ENCODE measurements at places on chromosomes 3 and 15. TPM values are rescaled to one million over a fixed set of nuclear protein-coding genes. Genes with fewer than 3 reads are reported as not detected.
A peak's percentile ranks its signal among the peaks of the same experiment; 100 is the strongest.

DNA sequence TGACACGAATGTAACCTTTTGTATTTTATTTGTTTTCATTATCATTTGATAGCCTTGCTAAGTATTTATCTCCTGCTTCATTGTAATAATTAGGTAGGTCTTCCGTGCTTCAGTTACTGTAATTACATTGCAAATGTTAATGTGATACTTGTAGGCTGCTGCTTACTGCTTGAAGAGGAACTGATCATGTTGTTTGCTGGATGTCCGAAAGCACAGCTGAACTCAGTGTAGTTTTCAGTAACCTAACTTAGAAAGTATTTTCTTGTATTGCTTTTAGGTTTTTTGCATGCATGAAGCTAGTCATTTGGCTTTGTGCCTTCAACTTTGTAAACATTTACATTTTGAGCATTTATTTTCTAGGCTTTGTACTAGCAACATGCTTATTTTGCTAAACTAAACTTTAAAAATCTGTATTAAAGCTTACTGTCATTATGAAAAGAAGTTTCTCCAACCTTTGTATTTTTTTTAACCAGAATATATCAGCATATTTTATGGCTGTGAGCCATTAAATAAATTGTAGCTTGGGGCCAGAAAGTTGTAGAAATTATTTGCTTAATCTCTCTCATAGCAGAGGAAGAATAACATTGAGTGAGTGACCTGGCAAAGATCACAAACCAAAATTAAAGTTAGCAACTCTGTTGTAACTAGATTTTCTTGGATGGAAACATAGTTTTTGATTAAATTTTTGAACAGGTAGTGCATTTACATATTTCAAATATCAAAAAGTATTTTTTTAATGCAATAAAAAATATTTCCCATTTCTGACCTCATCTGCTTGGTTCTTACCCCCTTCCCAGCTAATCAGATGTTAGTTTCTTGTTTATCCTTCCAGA lies 30.7 kb downstream of the SACM1L start:
- H3K4me3 ChIP-seq: no peak overlapping the region
- no peaks in the 10 kb centered on the region for H3K27me3 ChIP-seq

DNA sequence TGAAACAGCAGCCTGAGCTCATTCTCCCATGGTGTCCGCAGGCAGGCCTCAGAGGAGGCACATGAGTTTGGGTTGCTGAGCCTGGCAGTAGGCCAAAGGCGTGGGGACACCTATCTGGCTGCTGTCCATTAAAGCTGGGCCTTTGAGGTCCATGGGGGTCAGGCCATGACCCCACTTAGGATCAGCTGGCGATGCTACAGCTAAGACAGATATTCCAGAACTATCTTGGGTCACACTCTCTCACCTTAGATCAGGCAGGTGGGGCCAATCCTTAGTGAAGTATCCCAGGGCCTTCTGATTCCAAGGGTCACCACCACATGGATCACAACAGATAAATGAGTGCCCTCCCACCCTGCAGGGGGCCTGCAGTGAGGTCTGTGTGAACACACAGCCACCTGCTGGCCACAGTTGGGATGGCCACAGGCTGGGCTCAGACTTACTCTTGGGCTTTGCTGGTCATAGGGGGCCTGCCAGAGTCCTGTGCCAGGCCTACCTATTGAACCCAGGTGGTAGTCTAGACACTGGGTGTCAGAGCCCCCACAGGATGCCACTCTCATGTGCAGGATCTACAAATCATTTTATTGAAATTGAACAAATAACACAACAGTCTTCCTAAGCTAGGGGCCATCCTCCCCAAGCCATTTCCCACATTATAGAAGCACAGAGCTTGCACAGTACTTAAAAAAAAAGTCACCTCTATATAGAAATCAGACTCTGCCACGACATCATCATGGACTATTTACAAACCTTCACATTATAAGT lies 2.0 kb upstream of the HYAL2 start:
- H3K27ac ChIP-seq: peak overlapping the region; percentile 30
- H3K27me3 ChIP-seq: no peaks in the 10 kb centered on the region
- H3K4me1 ChIP-seq: peaks cover 3% of the 10 kb centered on the region

- peak; percentile 61 for DNase-seq
- peaks cover 14% of the 10 kb centered on the region for H3K4me1 ChIP-seq
- H3K4me3 ChIP-seq: peak overlapping the region; percentile 43
- no peak overlapping the region for H3K27ac ChIP-seq
- H3K36me3 ChIP-seq: no peaks in the 10 kb centered on the region
Measured at GRCh38 chr15:88894348-88894818, 961 bp downstream of the HAPLN3 start.

DNA sequence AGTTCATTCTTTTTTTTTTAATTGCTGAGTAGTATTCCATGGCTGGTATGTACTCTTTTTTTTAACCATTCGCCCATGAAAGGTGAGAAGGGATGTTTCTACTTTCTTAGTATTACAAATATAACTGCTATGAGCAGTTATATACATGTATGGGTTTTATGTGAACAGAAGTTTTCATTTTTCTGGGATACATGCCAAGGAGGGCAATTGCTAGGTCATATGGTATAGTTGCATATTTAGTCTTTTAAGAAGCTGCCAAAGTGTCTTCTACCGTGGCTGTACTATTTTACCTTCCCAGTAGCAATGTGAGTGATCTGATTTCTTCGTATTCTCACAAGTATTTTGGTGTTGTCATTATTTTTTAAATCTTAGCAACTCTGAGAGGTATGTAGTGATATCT lies 11.2 kb upstream of the KLHL40 start:
- H3K27ac ChIP-seq: no peak overlapping the region
- no peaks in the 10 kb centered on the region for H3K36me3 ChIP-seq
- DNase-seq: no peak
- no peaks in the 10 kb centered on the region for H3K27me3 ChIP-seq

DNA sequence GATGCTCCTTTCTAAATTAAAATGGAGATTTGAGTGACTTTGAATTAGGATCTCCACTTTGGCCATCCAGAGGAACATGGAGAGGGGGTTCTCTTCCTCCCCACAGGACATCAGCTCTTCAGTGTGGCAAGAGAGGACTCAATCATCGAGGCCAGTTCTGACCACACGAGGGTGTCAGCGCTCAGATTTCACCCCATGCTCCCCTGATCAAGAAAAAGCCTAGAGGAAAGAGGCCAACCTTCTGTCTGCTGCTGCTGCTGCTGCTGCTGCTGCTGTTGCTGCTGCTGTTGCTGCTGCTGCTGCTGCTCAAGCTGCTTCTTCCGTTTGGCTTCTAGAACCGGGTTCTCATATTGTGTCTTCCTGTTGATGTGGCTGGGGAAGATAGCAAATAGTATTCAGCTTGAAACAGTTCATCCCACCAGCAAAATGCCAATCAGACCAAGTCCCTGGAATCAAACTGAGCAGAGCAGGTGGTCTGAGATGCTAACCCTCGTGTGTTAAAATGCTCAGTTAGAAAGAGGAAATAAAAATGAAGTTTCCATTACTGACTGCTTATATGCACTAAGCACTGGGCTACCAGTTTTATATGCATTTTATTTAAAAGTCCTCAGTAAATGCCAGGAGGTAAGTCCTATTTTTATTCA lies 599.0 kb downstream of the MAGI1 start:
- H3K4me1 ChIP-seq: peaks cover 9% of the 10 kb centered on the region
- H3K36me3 ChIP-seq: no peaks in the 10 kb centered on the region
- no peak overlapping the region for H3K4me3 ChIP-seq
- H3K27ac ChIP-seq: no peak overlapping the region

GRCh38 chr3:36282766-36283165 lies 97.5 kb upstream of the STAC start:
- no peaks in the 10 kb centered on the region for H3K4me1 ChIP-seq
- no peaks in the 10 kb centered on the region for H3K36me3 ChIP-seq
- H3K4me3 ChIP-seq: no peak overlapping the region
- no peak overlapping the region for H3K27ac ChIP-seq

GRCh38 chr3:103794656-103795055 lies 1359.8 kb downstream of the ZPLD1 start:
- DNase-seq: peak; percentile 64
- H3K27me3 ChIP-seq: no peaks in the 10 kb centered on the region
- H3K4me1 ChIP-seq: peaks cover 9% of the 10 kb centered on the region
- H3K36me3 ChIP-seq: no peaks in the 10 kb centered on the region
- H3K4me3 ChIP-seq: no peak overlapping the region
- H3K27ac ChIP-seq: no peak overlapping the region

- no peak overlapping the region for H3K27ac ChIP-seq
- H3K4me1 ChIP-seq: no peaks in the 10 kb centered on the region
- H3K27me3 ChIP-seq: no peaks in the 10 kb centered on the region
- no peak overlapping the region for H3K4me3 ChIP-seq
- H3K36me3 ChIP-seq: peaks cover 40% of the 10 kb centered on the region
Measured at GRCh38 chr15:65020419-65020818, 9.0 kb downstream of the MTFMT start.

DNA sequence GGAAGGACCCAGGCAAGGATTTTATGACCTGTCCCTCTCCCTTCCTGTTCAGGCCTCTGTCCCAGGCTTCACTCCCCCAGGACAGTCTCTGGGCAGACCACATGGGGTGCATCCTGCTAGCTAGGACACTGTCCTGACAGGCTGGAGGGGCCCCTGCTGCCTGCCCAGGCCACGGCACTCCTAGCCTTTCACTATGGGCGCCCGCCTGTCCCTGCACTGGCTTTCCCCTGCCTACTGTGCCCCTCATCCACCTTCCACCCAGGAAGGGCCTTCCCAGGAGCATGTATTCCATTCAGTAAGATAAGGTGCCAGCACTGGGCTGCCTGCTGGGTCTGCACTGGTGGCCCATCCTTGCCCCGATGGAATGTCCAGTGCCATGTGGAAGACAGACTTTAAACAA lies 145.3 kb downstream of the DNAJB8 start:
- no peaks in the 10 kb centered on the region for H3K36me3 ChIP-seq
- peaks cover 3% of the 10 kb centered on the region for H3K4me1 ChIP-seq
- no peak for DNase-seq
- H3K27ac ChIP-seq: no peak overlapping the region

DNA sequence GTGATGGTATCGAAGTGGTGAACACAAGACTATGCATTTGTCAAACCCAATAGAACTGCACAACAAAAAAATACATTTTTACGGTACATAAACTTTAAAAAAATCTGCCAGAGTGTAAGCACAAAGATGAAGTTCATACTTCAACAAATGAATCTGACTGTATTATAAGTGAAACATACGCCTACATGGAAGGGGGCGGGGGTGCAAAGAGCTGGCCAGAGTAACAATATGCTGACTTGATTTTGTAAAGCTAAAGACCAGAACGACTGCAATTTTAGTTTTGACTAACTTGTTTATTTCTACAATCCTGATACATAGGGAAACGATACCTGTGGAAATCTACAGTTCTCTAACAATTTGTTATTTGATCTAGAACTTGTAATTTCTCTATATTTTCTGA lies 426.0 kb downstream of the GABRG3 start:
- no peak overlapping the region for H3K27ac ChIP-seq
- H3K4me3 ChIP-seq: no peak overlapping the region
- no peaks in the 10 kb centered on the region for H3K4me1 ChIP-seq
- no peaks in the 10 kb centered on the region for H3K27me3 ChIP-seq
- no peak for DNase-seq

- no peak overlapping the region for H3K4me3 ChIP-seq
- H3K27ac ChIP-seq: no peak overlapping the region
- H3K27me3 ChIP-seq: no peaks in the 10 kb centered on the region
- peaks cover 4% of the 10 kb centered on the region for H3K4me1 ChIP-seq
- no peak for DNase-seq
Measured at GRCh38 chr3:152243301-152243711, 25.4 kb upstream of the MBNL1 start.

DNA sequence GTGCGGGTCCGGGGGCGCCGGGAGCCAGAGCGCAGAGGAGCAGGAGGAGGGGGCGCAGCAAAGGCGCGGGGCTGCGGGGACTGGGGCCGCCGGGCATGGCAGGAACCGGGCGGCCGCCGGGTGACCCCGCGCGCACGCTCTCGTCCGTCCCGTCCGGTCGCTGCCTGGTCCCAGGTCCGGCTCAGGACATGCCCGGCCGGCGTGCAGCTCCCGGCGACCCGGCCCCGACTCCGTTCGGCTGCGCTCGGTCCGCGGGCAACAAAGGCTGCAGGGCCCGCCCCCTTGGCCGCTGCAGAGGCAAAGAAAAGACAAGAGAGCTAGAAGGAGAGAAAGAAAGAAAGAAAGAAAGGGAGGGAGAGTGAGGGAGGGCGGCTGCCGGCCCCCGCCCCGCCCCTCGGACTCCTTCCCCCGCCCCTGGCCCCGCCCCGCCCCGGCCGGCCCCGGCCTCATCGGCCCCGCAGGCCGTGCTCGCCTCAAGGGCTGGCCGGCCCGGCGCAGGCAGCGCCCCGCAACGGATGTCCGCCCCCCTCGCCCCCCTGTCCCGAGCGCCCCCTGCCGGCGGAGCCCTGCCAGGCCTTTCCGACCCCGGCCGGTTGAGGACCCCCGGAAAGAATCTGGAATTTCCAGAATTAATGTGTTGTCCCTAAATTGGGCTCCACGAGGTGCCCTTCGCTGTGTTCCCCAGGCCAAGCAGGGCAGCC lies at the start of gene ADAMTS7:
ADAMTS7 (minus strand) TSS at position 341 of the 701 bp plus-strand sequence; CDS start at position 97, 244 bp downstream.
- no peaks in the 10 kb centered on the region for H3K36me3 ChIP-seq
- peak within 1 kb of the TSS; percentile 47 for H3K4me3 ChIP-seq
- peak; percentile 31 for DNase-seq
- no peaks in the 10 kb centered on the region for H3K4me1 ChIP-seq
- no peak within 1 kb of the TSS for H3K27ac ChIP-seq

DNA sequence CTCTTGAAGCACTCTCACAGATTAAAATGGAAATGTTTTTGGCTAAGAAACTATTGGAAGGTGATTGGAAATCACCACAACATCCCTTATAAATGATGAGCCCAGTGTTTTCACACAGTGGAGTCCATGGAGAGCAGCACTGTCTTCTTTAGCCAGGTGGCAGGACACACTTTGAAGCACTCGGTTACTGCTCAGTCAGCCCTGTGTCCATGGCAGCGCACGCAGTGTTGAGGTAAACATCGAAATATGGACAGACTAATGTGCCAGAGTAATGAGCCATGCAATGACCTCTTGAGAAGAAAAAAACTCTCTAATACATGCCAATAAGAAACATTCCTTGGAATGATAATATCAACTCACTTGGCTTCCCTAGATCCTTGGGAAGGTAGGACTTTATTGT lies 66.6 kb downstream of the TGFBR2 start:
- no peak overlapping the region for H3K4me3 ChIP-seq
- H3K4me1 ChIP-seq: peaks cover 17% of the 10 kb centered on the region
- H3K27ac ChIP-seq: no peak overlapping the region
- DNase-seq: no peak
- H3K27me3 ChIP-seq: no peaks in the 10 kb centered on the region

DNA sequence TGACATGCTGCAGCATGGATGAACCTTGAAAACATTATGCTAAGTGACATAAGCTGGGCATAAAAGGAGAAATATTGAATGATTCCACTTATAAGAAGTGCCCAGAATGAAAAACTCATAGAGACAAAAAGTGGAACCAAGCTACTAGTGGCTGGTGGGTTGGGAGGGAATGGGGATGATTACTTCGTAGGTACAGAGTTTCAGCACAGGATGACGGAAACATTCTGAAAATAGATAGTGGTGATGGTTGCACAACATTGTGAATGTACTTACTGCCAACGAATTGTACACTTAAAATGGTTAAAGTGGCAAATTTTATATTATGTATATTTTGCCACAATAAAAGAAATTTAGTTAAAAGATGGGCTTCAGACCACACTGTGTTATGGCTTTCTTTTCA lies 93.6 kb downstream of the RPLP1 start:
- H3K27me3 ChIP-seq: no peaks in the 10 kb centered on the region
- no peak overlapping the region for H3K27ac ChIP-seq
- H3K4me1 ChIP-seq: no peaks in the 10 kb centered on the region
- no peak for DNase-seq

- no peak overlapping the region for H3K4me3 ChIP-seq
- no peak for DNase-seq
- no peaks in the 10 kb centered on the region for H3K36me3 ChIP-seq
- peaks cover 16% of the 10 kb centered on the region for H3K4me1 ChIP-seq
Measured at GRCh38 chr3:186185194-186185787, 76.4 kb upstream of the ETV5 start.

Gene ANAPC13
- total RNA-seq: 69.7 TPM

Gene CPA3
- not detected for total RNA-seq

Gene MEX3B
- 5.5 TPM for total RNA-seq

Gene GOLGA8G
- not detected for total RNA-seq

Gene MESP2
- 0.26 TPM for total RNA-seq

Gene AP3B2
- total RNA-seq: 22.0 TPM

Gene OCA2
- not detected for total RNA-seq

Measured in A673 (cell line).